Cortex of kidney (tissue), 1 donor: ENCODE measurements at places on chromosomes 3 and 15.

GRCh38 chr15:73265536-73266153, 103.1 kb downstream of the HCN4 start:
- DNase-seq = no peak

- DNase-seq = no peak
These were observed 5.2 kb downstream of the CDV3 start for GRCh38 chr3:133578548-133579191.

GRCh38 chr15:31480356-31481025, 153.9 kb downstream of the KLF13 start:
- no peak for DNase-seq

DNA sequence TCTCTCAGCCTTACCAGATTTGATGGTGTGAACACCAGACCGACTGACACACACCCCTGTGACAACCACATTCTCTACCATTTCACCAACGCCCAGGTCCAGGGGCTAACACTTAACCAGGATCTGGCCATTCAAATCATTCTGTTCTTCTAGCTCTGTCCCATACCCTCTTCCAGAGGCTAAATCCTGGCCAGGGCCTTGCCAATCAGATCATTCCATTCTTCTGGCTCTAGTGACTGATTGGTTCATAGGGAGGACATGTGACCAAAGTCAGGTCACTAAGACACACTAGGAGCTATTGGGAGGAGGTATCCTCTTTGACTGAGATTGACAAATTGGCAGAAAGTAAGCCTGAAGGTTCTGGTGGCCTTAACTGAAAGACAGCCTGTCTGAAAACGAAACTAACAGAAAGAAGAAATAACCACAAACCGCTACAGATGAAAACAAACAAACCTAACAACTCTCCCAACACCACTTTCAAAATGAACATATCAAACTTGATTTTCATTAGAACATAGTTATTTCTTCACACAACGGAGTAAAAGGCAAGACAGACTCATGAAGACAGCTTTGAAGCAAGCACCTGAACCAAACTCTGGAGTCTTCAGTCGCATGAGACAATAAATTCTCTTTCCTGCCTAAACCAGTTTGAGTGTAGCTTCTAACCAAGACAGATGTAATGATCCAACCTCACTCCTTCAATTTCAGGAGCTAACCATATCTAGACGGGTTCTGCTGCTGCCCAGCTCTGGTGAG, 68.5 kb downstream of the TRANK1 start:
- no peak for DNase-seq

GRCh38 chr3:17014709-17015108, 130.0 kb downstream of the PLCL2 start:
- no peak for DNase-seq

GRCh38 chr15:60137711-60138396, 133.7 kb downstream of the FOXB1 start:
- no peak for DNase-seq

DNA sequence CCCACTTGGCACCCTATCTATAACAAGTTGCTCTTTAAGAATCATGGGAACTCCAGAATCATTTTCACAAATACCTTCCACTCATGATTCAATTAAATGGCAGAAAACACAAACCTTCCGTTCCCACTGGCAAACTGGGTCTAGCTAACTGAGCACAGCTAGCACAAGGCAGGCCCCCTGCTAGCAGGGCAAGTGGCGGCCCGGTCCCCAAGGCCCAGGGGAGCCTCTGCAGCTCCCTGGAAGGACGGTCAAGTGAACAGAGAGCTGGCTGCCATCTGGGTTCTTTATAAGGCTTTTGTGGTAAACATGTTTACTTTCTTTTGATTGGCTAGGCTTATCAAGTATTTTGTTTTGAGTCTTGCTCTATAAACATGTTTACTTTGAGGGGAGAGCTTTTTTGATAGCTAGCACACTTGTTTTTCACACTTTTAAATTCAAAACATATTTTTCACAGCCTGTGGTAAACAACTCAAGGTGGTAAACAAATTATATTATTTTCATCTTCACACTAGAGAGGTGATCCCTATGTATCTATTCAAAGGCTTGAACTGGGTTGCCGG, 81.4 kb downstream of the FOXP1 start:
- DNase-seq = no peak

GRCh38 chr3:128197855-128198254, 44.6 kb downstream of the EEFSEC start:
- no peak for DNase-seq

GRCh38 chr3:31356941-31357340, 175.8 kb upstream of the STT3B start:
- no peak for DNase-seq

DNA sequence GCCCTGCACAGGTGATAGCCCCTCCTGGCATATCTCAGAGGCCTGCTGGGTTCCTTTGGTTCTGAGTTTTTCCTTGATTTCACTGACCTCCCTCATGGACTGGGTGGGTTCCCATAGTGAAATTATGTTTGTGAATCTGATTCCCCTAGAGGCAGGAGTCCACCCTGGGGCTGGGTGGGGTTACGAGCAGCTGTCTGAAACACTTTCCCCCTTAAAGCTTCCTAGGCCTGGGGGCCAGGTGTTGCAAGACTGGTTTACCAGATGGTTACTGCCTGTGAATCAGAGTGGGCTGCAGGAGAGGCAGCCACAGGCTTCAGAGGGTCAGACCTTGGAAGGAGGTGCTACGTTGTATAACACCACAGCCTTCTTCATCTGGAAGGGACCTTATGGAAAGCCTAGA, 34.3 kb downstream of the IL20RB start:
- DNase-seq = no peak

- no peak for DNase-seq
These were observed 46.1 kb downstream of the SMAD6 start for GRCh38 chr15:66747886-66748707.

DNA sequence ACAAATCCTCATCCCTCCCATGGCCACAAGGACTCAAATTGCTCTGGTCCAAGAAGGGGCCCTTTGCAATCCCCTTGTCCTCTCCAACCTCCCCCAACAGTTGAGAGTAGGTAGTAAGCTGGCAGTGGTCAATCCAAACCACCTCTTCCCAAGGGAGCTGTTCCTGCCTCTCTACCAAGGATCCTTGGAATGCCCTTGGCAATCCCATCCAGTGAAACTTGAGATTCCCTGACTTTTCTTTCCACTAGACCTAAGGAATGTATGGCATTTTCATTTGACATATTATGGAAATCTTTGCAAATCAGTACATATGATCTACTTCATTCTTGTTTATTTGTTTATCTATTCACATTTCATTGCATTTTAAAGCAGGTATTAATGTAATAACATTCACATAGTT, 4.8 kb upstream of the RBP2 start:
- no peak for DNase-seq

DNA sequence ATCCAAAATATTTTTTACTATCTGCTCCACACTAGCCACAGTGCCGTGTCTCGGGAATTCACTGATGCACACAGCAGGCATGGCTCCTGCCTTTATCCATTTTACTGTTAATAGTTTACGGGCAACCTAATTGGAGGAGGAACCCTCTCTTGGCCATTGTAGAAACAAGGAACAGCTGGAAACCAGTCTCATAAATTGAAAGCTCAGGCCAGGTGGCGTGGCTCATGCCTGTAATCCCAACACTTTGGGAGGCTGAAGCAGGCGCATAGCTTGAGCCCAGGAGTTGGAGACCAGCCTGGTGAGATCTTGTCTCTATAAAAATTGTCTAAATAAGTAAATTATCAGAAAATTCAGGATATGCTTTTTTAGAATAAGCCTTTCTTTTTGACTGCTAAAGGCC, 39.0 kb downstream of the IL5RA start:
- DNase-seq = no peak
